ENCODE measurements at places on chromosomes 4 and X. TPM values are rescaled to one million over a fixed set of nuclear protein-coding genes. Genes with fewer than 3 reads are reported as not detected.

DNA sequence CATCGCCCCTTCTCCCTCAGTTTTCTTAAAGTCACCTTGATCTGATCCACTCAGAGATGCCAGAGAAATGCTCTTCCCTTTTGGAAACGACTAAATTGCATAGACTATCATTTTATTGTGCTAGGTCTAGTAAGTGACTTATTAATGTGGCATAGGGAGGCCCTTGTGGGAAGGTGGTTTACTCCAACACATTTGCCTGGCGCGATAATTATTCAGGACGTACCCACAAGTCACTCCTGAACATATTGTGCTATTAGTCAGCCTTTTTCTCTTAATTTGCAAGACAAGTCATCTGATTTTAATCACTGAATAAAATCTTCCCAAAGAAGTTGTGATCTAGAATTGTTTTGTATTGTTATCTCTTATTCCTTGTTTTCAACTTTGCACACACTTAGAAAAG lies 7.6 kb downstream of the ENPEP start:
- ATAC-seq: no peak

DNA sequence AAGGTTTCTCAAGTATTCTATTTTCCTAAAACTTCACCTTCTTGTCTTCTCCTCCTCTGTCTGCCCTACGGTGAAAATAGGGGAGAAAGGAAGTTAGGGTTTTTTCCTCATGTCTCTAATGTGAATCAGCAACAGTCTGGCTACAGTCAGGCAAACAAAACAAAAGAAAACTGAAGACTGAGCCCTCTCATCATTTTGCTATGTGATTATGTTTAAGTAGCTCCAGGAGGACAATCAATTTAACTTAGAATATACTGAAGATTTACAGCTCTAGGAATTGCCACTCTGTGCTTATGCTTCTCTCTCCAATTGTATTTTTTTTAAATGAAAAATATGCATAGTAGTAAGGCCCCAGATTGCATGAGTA lies 316.2 kb downstream of the GPAT3 start:
- ATAC-seq: no peak

CXCL5 gene
- total RNA-seq: 0.17 TPM

DNA sequence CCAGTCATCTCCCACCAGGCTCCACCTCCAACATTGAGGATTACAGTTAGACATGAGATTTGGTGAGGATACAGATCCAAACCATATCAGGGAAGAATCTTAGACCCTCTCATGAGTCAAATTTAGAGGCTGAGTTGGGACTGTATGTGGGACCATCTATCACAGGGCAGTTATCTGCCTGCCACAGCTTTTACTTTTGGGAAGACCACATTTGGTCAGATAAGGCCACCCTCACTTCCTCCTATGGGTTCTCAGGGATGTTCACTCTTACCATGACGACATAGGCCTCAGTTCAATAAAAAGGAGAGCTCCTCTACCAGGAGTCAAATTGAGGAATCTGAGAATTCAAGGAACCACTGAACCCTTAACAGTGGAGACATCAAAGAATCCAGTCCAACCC lies 2.1 kb downstream of the MAGEB2 start:
- no peak for ATAC-seq

- ATAC-seq: peak; percentile 61
Observed at GRCh38 chr4:187606581-187606980, 389.0 kb upstream of the ZFP42 start.
